ENCODE measurements at places on chromosomes 3 and 15.
A peak's percentile ranks its signal among the peaks of the same experiment; 100 is the strongest.

DNA sequence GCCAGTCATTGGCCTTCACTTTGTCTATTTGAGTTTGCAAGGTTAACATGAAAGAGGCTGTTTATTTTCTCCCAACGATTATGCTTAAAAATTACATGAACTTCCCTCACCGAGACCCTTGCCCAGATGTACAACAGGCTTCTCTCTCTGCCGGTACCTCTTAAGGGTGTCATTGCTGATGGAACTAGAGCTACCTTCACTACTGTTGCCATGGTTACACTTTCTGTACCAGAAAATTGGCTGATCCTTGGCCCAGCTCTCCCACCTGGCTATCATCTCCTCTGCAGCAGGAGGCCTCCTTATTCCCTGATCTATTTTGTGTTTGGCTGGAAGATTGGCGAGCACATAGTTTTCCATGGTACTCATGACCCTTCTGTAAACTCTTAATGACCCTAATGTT is 24.0 kb upstream of the LIPC start:
- DNase-seq = no peak

DNA sequence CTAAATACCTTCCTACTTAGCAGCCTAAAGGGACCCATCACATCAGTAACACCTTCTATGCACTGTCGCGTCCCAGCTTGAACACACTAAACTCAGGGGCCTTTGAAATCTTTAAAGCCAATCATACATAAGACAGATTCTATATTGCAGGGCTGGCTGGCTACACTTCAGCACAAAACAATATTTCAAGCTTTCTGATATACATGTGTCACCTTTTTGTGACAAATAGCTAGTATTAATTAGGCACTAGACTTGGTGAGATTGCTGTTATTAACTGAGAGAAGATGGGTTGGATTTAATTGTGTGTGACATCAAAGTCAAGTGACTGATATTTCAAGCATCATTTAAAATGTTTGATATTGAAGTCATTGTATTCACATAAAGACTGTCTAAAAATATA is 148.4 kb downstream of the ZIC4 start:
- DNase-seq = no peak

DNA sequence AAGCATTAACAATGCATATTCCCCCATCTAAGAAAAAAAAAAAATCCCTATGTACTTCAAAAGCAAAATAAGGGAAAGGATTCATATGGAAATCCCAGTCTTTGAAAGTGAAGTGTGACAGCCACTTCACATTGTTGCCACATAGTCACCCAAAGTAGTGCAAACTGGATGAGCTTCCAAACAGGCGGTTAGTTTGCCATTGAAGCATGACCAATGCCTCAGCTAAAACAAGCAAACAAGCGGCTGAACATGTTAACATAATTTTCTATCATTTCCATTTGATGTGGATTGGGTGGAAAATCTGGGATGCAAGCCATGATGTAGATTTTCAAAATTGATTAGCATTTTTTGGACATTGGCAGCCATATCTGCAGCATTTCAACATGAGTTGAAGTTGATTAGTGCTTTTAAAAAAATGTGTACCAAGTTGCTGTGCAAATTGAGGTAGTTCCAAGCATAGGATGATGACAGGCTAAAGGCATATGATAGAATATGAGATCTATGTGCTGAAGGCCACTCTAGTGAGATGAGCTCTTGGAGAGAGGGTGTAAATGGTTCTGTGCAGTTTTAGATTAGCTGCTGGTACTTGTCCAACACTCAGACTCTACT is 405.2 kb downstream of the NR2F2 start:
- no peak for DNase-seq

GRCh38 chr15:91128016-91128415 is 28.0 kb downstream of the SV2B start:
- DNase-seq = no peak

- DNase-seq = no peak
These were observed 10.1 kb upstream of the ITGA11 start for GRCh38 chr15:68442041-68442440.

DNA sequence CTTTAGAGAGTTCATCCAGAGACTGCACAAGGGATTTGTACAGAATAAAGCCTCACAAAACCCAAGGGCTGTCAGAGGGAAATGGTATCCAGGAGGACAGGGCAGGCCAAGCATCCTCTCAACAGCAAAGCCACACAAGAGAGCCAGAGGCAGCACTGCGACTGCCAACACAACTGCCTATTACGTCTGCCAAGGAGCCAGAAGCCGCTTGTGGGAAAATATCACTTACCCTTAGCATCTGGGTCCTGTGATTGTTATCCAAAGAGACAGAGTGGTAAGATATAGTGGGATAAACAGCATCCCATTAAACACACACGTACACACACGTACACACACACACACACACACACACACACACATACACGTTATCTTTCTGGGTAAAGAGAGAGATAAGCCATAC is 618.3 kb upstream of the AGTR1 start:
- DNase-seq = no peak

GRCh38 chr15:73990250-73991005 is 1.7 kb downstream of the STOML1 start:
- no peak for DNase-seq

DNA sequence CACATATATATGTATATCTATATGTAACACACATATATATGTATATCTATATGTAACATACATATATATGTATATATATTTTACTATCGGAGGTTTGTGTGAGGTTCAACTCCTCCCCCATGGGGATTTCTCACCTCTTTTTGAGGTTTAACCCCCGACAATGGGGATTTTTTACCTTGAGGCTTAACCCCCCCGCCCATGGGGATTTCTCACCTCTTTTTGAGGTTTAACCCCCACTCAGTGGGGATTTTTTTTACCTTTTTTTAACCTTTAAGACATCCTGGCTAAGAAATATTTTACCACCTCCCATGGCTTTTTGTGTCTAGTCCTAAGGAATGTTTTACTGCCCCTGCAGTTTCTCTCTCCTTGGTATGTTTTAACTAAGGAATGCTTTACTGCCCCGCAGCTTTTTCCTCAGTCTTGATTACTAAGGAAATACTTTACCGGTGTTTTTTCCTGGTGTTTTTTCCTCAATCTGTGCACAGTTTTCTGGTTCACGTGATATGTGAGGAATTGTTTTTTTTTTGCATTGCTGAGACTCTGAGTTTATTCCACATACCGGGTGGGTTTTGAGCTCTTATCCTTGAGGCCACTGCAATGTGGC is 185.2 kb downstream of the KLF13 start:
- no peak for DNase-seq

DNA sequence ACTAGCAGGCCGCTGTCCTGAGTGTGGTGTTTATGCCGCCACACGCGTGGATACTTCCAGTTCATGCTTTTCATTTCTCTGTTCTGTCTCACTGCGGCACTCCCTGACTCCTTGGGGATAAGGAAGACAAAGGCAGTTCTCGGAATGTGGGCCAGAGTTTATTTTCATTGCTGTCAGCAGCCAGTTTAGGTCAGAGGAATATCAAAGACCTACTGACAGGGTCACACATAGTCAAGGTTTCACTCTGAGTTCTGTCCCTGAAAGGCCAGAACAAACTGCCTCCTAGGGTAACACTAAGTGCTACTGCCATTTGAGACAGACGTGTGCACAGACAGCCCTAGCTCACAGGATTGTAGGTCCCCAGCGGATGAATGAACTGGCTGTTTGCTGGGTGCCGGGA is 27.3 kb upstream of the SPTBN5 start:
- DNase-seq = no peak

DNA sequence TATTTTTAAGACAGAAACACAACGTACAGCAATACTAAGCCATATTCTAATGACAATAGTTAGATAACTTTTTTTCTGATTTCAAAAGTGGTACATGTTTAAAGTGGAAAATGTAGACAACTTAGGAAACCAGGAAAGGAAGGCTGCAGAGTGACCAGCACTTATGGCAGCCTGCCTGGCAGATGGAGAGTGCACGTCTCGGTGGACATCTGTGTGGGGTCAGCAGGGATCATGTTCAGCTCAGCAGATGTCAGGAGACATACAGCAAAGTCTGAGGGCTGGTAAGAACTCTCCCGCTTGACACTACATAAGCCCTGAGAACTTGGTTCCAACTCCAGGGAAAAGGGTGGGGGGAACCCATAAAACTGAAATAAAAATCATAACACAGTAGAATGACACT is 128.6 kb upstream of the ADPGK start:
- no peak for DNase-seq

- DNase-seq = peak; percentile 71
These were observed 393.1 kb downstream of the LPP start for GRCh38 chr3:188546835-188547670.

DNA sequence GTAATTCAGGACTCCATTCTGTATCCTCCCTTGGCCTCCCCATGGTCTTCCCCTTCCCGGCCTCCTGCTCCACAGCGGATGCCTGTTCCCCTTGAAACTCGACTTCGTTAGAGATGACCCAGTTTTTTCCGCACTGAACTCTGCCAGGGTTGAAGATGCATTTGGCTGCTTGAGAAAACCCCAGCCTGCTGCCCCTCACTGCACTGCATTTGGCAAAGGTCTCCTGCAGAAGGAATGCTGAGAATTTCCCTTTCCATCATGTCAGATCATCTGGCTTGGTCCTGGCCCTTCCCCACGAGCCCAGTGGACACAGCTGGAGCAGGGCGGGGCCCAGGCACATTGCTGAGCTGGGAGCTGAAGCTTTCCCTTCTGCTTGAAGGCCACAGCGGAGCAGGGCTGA is 37.6 kb upstream of the RGMA start:
- DNase-seq = no peak

DNA sequence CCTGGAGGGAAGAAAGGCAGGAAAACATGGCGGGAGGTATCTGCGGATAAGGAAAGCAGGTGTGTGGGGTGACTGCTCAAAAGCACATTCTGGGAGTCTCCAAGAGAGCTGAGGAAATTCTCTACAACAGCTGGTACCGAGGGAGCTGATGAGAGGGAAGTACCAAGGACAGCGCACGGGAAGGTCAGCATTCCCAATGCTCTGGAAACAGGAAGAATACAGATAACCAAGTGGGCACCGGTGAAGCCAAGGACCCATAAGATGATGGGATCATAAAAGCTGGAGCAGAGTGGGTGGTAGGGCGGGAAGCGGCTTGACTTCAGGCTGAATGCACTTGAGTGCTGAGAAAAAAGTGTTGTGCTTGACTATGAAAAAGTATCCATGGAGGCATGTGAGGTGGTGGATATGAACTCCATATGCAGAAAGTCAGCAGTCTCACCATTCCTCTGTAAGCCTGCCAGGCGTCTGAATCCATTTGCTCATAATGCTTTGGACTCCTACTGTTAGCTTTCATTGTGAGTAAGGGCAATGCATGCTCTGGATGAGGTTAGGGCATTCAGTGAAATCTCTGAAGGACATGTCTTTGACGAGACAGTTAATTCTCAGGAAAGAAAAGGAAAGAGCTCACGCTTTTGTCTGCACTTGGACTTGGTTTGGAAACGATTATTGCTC is 215.5 kb downstream of the NR1D2 start:
- no peak for DNase-seq

GRCh38 chr3:124560666-124561215 is 169.5 kb upstream of the UMPS start:
- DNase-seq = peak; percentile 23

DNA sequence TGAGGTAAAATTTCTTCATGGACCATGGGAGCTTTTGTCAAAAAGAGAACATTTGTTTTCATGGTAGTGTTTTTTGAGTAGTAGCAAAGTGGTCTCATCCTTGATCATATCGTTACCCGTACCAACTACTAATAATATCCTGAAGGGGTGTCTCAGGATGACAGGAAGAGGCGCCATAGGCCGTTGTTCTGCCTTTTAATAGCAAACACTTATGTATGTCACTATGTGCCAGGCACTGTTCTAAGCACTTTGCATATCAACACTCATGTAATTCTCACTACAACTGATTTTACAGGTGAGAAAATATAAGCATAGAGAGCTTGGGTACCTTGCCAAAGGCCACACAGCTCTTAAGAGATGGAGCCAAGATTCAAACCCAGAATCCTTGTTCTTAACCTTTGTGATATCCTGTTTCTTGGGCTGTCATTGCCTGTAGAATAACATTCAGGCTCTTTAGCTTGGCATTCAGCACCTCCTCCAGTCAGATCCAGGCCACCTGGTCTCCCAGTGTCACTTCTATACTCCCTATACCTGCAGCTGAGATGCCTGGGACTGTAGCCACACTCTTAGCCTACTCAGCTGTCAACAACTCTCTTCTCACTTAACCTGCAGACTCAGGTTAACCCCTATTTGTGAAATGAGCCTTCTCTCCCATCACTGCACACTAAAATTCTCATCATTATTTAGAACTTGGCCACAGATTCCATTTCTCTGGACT is 113.7 kb downstream of the USP13 start:
- DNase-seq = no peak

DNA sequence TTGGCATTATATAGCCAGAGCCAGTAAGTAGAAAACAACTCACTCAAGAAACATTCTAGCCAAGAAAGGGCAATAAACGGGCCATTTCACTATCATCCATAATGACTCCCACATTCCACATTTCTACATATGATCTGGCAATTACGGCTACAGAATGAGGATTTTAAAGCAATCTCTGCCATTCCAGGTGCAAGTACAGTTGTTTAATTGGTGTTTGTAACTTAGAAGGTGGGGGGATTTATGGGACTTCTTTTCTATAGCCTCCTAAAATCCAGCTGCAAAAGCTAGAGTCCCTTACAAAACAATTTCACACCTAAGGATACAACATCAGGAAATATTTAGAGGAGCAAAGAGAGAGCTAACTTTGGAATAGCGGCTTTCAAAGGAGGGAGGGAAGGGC is 295.4 kb upstream of the RORA start:
- no peak for DNase-seq

DNA sequence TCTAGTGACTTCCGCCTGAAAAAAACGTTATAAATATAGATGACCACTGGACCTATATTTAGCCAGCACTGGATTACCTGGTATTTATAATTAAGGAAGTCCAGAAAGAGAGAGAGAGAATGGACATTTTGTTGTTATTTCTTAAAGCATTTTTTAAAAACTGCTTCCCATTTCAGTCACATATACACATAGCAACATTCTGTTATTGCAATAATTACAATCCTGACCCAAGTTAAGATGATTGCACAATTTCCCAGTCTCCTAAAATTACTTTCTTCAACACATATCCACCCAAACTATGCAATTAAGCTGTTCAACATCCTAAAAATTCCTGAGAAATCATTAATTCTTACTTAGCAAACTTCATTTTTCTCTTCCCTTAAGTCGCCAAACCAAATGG is 37.7 kb downstream of the PCSK6 start:
- DNase-seq = no peak

GRCh38 chr3:99475229-99475628 is 163.2 kb upstream of the COL8A1 start:
- DNase-seq = no peak

DNA sequence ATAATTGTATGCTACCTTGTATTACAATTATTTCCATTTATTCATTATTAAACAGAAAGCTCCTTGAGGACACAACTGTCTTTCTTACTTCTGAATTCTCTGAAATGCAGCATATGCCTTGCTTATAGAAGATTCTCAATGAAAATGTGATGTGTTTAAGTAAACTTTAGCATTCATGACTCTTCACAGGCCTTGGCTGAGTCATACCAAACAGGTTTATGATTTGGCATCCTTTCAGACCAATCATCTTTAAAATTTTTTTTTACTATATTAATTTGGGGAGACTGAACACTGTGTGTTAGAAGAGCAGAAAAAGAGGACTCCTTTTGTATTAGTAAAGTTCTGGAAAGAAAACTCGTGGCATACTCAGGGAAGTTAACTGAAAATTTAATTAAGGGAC is 6.4 kb upstream of the GALK2 start:
- DNase-seq = no peak

GRCh38 chr3:60585918-60586317 is 665.3 kb downstream of the FHIT start:
- DNase-seq = no peak

- DNase-seq = no peak
These were observed 5.3 kb downstream of the PTPN9 start for GRCh38 chr15:75573648-75574384.

Data from NCI-H226 (cell line).